GDM1 (cell line): ENCODE measurements at places on chromosomes 6 and 20.

DNA sequence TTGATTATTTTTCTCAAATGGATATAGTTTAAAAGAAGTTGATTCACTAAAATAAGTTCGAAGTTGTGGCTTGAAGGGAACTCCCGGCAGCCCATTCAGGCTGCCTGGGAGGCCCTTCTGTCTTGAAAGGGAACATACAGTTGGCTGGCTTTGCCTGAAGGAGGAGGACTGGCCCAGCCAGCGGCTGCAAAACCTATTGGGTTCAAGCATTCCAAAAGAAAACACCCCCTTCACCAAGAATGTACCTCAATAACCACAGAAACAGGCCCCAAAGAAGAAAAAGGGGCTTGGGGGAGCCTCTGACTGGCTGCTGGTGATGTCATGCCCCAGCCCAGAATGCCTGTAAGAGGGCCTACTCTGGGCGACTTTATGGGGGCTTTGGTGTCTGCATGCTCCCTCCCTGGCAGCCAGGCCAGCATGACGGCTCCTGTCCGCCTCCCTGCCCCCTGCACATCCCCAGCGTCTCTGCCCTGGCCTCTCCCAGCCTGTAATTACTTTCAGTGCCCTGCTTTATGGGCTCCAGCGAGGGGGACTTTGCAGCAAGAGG is 36.5 kb downstream of the MAFB start:
- DNase-seq: no peak

DNA sequence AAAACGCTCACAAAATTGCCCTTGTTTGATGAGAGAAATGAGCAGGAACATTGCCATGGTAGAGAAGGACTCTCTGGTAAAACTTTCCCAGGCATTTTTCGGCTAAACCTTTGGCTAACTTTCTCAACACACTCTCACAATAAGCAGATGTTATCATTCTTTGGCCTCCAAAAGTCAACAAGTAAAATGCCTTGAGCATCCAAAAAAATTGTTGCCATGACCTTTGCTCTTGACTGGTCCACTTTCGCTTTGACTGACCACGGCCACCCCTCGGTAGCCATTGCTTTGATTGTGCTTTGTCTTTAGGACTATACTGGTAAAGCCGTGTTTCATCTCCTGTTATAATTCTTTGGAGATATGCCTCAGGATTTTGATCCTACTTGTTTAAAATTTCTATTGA is 41.1 kb upstream of the PREP start:
- no peak for DNase-seq

DNA sequence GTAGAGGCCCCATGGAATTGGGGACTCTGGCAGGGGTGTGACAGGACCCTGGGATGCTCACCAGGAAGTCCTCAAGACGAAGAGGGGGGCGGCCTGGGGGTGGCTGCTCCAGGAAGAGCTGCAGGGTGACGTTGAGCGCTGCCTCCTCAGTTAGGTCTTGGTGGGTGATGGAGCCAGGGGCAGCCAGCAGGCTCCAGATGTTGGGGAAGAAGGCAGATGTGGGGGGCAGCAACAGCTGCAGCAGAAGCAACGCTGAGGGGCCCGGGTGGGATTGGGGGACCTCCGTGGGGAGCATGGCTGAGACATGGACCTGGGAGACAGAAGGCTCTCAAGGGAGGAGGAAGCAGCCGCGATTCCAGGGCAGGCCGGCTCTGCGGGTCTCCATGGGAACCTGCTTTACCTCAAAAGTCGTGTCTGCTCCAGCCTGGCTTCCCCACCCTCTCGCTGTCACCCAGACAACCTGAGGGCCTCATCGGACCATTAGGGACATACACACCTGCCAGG is 591 bp downstream of the VWA7 start:
- no peak for DNase-seq

GRCh38 chr6:26152226-26153101 is 65.2 kb downstream of the HFE start:
- DNase-seq: no peak

DNA sequence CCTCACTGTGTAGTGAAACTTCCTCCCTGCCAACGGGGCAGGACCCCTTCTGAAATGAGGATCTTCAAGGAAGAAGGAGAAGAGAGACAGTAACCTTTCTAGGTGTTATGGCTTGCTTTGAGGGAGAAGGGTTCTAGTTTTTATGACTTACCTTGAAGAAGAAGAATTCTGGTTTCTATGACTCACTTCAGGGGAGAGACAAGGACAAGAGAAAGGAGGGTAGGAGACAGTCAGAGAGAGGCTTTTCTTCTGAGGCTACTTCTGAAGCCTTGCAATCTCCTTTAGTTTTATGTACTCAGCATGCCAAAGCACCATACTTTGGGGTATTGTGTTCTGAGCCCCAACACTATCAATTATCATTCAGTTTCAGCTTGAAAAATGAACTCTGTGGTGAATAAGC is 25.8 kb upstream of the IBTK start:
- no peak for DNase-seq

GRCh38 chr6:82681119-82681714 is 317.6 kb downstream of the TPBG start:
- DNase-seq: no peak

DNA sequence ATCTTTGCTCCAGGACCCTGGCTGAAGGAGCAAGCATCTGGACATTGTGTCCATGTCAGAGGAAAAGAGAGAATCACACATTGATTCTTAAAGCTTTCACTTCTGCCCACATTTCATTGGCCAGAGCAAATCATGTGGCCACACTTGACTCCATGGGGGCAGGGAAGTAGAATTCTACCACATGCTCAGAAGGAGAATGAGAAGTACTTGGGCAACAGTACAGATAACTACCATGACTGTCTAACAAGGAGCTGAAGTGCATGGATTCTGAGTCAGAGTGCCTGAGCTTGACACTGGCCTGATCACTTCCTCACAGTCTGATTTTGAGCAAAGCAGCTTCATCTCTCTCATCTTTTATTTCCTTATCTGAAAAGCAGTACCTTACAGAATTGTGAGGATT is 38.6 kb downstream of the GHRH start:
- DNase-seq: peak; percentile 24

- peak; percentile 7 for DNase-seq
Measured at GRCh38 chr6:116568821-116569755, 2.2 kb upstream of the RWDD1 start.

DNA sequence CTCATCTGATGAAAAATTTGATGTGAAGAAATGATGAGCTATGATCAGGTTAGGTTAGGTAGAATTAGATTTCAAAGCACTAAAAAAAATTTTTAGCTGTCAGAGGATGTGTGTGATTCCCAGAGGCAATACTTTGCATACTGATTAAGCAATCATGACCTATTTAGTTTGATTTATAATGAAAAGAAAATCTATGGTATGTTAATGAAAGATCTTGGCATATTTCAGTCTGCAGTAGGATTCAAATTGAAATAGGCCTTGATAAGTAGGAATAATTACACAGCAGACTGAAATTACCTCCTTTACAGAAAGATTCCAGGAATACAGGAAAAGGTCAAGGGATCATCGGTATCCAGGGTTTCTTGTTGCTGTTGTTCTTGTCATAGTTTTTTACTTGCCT is 69.3 kb downstream of the HDDC2 start:
- no peak for DNase-seq

- DNase-seq: no peak
Measured at GRCh38 chr6:92377137-92377536, 1042.2 kb downstream of the EPHA7 start.

DNA sequence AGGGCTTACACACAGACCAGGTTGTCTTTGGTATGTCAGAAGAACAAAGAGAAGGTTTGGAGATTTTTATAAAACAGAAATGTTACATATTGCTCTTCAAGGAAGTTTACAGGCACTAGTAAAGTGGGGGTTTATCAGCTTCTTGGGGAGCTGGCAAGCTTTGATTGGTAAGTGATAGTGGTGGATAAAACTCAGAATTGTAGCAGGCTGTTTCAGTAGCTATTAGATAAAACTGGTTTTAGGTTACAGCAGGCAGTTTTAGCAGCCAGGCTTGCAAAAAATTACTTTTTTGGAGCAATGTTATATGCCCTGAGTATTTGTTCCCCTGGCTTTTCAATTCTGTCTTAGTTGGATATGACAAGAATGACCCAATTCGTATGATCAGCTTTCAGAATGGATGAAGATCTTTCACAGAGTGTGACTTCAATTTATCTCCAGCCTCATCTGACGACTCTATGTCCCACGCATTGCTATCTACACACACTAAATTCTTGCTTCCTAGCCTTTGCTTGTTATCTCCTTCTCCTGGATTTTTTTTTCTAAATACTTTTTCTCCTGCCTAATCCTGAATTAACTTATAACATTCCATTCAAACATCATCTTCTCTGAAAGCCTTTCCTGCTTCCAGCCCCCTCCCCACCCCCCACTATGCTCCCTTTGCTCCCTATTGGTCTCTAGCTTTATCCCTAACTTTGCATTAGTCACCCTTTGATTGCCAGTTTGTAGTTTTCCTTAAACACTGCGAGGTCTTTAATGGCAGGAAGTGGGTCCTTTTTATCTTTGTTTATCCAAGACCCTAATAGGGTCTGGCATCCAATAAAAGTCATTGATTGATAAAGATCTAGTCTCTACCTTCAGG is 1.0 kb upstream of the TOMM34 start:
- DNase-seq: no peak

- no peak for DNase-seq
Measured at GRCh38 chr6:47057830-47058540, 15.9 kb upstream of the ADGRF1 start.

- no peak for DNase-seq
Measured at GRCh38 chr20:34558320-34559218, at the start of gene MAP1LC3A. TSS of gene MAP1LC3A (plus strand) at chr20:34558718. CDS start at chr20:34558869, 151 bp downstream.

DNA sequence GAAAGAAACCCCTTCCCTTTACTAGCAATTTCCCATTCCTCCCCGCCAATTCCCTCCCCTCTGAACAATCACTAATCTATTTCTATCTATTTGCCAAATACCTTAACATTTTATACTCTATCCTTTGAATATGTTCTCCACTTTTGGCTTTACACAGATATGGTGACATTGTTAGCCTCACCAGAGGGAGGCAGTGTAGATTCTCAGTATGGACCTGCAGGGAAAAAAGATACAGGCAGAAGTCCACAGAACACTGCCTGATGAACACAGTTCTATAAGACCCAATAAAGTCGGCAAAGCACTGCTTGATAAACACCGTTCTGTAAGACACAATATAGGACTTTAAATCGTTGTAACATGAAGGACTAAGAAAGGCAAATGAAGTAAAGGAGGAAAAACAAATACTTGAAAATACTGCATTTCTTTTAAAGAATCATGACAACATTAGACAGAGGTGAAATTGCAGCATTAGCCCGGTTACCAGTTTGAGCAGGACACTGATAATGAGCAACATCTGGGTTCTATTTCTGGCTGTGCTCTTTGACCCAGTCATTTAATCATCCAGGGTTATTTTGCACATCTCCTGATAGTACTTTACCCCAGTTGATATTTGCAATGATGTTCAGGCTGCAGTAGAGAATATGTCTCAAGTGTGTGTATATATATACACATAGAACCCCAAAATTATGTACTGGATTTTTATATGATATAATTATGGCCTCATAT is 296.8 kb downstream of the UTRN start:
- peak; percentile 1 for DNase-seq

- DNase-seq: no peak
Measured at GRCh38 chr6:925656-926213, 232.8 kb upstream of the EXOC2 start.

GRCh38 chr6:72968704-72969103 is 256.6 kb downstream of the KHDC1L start:
- no peak for DNase-seq

DNA sequence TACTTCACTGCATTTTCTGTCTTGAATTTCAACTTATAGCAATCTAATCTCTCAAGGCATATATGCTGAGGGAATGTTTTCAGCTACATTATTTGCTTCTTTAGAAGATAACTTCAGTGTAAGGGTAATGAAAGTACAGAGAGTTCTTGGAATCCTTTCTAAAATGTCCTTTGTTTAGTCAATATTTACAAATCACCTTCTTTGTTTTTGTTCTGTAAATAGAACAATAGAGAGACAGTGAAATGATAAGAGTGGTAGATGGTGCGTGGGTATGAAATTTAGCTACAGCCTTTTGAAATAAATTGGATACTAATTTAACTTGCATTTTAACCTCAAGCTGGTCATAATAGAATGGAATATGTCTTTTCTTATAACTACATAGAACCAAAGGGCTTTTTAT is 171.1 kb upstream of the MARCKS start:
- no peak for DNase-seq

GRCh38 chr6:89975991-89976693 is 81.9 kb downstream of the GJA10 start:
- DNase-seq: no peak

DNA sequence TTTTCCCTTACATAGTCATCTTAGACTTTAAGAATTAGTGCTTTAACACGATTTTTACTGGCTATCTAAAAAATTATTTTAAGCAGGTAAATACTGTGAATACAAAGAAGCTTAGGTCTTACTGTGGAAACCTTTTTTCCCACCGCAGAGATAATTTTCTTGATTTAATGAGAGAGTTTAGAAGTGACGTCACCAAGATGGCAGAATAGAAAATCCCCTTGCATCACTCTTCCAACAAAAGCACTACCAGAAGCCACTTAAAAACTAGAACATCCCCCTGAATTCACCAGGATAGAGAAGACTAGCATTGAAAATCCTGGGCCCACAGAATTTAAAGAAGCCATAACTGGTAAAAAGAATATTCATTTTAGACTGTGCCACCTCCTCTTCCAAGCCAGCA is 375.4 kb upstream of the PTCHD4 start:
- DNase-seq: no peak

- DNase-seq: no peak
Measured at GRCh38 chr6:7770111-7770510, 44.2 kb downstream of the BMP6 start.

GRCh38 chr6:70079241-70079640 is 212.9 kb downstream of the COL19A1 start:
- DNase-seq: no peak

GRCh38 chr6:132736239-132736638 is 21.5 kb downstream of the VNN2 start:
- no peak for DNase-seq
